ENCODE measurements at places on chromosomes 11 and 22.

DNA sequence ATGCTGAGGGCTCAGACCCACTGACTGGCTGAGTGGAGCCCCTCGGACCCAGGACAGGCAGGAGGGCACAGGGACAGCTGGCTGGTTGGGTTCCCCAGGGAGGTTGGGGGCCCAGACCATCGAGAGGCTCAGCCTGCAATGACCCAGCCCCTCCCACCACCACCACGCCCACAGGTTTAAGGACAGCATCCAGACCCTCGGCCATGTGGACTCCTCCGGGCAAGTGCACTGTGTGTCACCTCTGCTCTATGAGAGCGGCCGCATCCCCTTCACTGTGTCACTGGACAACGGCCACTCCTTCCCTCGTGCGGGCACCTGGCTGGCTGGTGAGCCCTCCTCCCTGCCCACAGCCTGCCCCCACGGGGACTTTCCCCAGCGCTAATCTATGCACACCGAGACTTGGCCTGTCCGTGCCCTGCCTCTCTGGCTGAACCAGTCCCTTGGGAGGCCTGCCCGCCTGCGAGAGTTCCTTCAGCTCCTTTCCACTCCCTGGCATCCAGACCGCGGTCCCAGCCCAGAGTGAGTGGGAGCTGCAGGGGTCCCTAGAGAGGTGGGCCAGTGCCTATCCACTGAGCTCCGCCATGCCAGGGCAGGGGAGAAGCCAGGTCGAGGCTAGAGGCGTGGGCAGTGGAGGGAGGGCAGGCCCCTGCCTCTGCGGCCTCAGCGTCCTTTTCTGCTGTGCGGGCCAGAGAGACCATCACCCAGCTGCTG, 2.2 kb downstream of the SUSD2 start:
- DNase-seq: no peak

GRCh38 chr22:21755851-21756284, 20.3 kb upstream of the YPEL1 start:
- DNase-seq: no peak

DNA sequence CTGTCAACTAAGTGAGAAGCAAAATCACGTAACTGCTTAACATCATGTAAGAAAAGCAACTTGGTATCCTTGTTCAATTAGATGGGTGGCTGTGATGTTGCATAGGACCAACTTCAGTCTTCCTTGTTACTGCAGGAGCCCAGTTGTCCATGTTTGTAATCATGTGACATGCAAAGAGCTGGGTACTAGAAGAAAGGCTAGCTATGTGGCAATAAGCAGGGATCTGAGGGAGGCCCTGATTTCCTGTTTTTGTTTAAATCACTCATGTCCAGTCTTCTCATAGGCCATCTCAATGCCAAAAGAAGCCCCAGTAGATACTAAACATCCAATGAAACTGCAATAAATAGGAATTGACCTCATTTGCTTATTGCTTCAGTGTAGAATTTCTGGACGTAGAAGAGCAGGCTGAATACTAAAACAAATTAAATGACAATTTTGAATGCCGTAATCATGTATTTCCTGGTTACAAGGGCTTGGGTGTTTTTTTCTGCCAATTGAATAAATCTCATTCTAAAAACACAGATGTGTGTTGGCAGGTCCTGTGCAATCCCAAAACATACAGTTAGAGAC, 140.8 kb upstream of the ARHGAP20 start:
- no peak for DNase-seq

DNA sequence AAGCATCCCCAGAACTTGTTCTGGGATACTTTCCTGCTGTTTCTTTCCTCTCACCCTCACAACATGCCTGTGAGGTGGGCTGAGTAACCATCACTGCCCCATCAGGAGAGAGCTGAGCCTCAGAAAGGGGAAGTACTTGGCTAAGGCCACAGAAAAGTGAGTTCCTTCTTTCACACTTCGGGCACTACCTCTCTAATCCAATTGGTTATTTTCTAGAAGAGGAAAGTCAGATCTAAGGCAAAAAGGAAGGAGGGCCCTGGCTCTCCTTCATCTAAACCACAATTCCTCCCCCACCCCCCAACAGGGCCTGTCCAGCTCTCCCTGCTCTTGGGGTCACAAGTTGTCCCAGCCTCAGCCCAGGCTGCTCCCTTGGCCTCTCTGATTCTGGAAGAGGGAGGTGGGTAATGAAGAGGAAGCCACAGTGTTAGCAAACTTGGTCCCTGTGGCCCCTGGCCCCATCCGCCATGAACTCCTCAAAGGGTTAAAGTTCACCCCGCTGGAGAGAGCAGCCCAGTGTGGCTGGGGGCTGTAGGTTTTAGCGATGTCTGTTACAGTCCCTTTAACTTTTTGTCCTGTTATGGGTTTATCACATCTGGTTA, 34.0 kb downstream of the SLC22A12 start:
- peak; percentile 97 for DNase-seq

GRCh38 chr22:38419121-38419857, 35.7 kb downstream of the KCNJ4 start:
- DNase-seq: no peak

GRCh38 chr11:11995601-11996000, 12.8 kb downstream of the DKK3 start:
- DNase-seq: no peak

DNA sequence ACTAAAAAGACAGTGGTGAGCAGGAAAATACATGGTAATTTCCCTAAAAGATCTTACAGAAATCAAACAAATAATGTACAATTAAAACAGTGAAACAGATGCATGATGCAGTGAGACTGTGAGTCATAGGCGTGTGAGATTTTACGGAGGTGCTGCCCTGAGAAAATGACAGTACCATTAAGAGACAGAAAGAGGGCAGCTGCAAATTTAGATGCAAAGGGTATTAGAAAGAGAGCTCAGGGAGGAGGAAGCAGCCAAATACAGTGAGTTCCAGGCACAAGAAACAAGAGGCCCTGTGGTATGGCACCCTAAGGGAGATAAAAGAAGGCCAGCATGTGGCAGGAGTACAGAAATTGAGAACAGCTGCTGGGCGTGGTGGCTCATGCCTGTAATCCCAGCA, 88.5 kb upstream of the FIBIN start:
- no peak for DNase-seq

GRCh38 chr11:107102692-107103477, 84.6 kb upstream of the GUCY1A2 start:
- no peak for DNase-seq
